SIG-M5 (cell line): ENCODE measurements at places on chromosomes 5 and 9.

GRCh38 chr9:16028548-16028947, 475.7 kb downstream of the CCDC171 start:
- no peak for DNase-seq

GRCh38 chr5:147690595-147690994, 91.9 kb downstream of the JAKMIP2 start:
- no peak for DNase-seq

GRCh38 chr5:72021651-72022357, 85.5 kb upstream of the MAP1B start:
- DNase-seq, result no peak

DNA sequence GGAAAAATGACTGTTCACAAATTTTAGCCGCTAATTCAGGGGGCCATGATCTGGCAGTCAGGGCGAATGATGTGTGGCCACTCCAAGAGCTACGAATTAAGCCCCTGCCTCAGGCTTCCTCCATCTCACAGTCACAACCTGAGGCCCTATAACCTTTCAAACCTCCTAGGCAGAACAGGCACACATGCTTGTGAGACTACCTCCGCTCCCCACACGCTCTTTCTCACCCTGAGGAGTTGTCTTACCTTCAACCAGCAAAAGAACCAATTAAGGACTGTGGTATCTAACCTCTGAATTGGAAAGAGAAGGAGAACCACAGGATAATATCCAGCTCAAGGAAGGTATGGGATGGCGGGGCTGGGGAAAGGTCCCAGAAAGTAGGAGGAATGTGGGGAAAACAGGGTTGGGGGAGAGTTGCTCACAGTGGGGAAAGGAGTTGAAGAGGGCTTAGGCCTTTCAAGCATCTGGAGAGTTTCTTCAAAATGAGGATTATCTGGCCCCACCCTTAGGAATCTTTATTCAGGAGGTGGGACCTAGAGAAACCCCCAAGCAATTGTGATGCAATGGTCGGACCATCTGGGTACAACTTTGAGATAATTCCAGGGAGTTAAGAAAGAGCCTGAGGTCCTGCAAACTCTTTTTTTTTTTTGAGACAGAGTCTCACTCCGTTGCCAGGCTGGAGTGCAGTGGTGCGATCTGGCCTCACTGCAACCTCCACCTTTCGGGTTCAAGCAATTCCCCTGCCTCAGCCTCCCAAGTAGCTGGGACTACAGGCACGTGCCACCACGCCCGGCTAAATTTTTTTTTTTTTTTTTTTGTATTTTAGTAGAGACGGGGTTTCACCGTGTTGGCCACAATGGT, 5.5 kb downstream of the PCDH1 start:
- DNase-seq, result no peak

DNA sequence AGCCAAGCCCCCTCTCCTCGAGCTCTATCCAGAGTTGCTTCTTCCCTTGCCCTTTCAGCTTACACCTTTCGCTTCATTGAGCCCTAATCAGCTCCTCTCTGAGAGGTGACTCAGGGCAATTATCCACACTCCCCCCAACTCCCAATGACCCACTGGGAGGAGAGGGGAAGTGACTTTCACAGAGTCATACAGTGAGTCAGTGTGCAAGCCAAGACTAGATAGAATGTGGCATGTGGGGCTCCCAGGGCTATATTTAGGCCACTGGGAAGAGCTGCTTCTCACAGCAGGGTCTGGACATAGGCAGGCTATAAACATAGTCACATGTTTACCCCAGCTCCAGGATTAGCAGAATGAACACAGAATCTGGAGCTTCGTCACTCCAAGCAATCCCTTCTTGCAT, 57.4 kb downstream of the NRG2 start:
- DNase-seq, result no peak

- peak; percentile 88 for DNase-seq
Observed at GRCh38 chr9:98045234-98046179, 11.0 kb upstream of the NANS start.

- DNase-seq, result no peak
Observed at GRCh38 chr5:172377856-172378255, 76.5 kb downstream of the SH3PXD2B start.

- no peak for DNase-seq
Observed at GRCh38 chr9:25449503-25449902, 228.7 kb downstream of the TUSC1 start.

DNA sequence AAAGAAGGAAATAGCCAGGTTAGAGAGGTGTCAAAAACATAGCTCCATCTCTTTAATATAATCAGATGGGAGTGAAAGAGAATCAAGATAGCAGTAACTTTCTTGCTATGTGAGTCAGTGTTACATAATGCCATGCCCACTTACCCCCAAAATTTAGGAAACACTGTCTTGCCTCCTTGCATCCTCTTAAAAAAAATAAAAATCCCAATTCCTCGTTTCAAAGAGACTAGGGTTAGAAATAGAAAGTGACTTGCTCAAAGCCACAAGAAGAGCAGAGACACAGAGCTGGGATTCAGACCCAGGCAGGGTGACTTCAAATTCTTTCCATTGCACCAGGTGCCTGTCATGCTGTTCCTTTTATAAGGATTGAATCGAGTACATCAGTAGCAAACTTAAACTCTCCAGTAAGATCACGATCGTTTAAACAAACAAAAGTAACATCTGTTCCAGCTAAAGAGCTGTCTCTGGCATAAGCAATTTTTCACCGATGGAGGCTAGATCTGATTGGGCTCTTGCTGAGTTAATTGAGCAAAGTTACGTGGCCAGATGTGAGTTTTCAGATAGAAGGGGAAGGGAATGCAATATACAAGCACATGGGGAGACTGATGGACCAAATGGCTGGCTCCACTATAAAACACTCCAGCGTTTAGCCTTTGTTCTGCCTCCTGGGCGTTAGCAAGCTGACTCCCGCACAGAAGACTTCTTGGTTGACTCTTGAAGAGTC, 176.9 kb downstream of the PALM2AKAP2 start:
- DNase-seq, result no peak

- DNase-seq, result no peak
Observed at GRCh38 chr5:178378527-178379484, 146.2 kb upstream of the PHYKPL start.

GRCh38 chr9:22119522-22120158, 110.5 kb upstream of the CDKN2B start:
- DNase-seq, result no peak

DNA sequence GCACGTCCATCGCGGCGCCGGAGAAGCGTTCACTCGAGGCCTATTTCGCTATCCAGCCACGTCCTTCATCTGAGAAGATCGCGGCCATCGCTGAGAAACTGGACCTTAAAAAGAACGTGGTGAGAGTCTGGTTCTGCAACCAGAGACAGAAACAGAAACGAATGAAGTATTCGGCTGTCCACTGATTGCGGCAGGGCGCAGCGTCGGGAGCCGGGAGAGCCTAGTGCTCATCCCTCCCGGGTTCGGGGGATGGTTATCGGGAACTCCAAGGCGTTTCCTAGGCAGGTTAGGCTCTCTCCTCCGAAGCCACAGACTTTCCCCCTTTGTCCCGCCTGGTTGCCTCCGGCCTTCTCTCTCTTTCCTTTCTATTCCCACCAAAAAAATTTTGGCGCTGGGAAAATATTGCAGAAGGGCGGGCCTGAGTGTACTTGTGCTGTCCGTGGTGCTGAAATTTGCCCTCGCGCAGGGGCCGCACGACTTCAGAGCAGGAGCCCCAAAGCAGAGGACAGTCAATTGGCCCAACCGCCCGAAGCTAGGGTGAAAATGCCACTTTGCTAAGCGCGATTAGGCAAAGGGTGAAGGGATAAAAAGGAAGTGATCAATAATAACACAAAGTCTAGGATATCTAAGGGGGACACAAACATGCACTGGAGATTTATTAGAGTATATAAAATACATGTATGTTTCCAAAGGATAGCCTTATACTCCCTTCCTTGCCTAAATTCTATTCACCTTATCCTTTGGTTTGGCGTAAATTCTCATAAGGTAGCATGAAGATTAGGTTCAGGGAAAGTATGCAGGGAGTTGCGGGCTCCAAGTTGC, 1.8 kb downstream of the POU4F3 start:
- no peak for DNase-seq

- DNase-seq, result no peak
Observed at GRCh38 chr9:7298123-7298522, 501.5 kb downstream of the DMAC1 start.

DNA sequence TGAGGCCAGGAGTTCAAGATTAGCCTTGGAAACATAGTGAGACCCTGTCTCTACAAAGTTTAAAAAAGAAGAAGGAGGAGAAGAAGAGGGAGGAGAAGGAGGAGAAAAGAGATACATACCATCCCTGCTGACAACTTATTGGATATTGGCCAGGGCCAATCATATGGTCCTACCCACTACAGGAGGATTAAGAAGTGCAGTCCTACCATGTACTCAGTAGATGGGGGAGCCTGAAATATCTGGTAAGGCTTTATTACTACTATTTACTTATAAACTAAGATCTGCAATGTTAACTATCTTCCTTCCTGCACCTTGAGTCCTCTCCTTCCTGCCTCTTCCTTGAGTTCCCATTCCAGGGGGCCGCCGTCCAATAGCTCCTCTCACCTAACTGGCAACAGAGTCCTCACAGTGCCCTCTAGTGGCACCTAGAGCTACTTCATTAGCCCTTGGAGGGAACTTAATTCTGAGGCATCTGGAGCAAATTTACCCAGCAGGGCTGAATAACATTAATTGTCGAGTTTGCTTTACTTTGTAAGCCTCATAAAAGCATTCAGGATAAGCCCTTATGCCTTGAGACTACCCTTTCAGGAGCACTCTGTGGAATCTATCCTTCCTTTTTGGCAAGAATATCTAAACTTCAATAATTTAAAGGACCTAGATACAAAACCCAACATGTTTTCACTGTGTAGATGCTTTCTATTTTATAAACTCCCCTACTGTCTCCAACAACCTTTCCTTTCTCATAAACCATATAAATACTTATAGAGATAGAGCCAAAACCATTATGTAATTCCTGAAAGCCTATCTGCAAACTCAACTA, 39.1 kb upstream of the RANBP6 start:
- DNase-seq, result no peak

DNA sequence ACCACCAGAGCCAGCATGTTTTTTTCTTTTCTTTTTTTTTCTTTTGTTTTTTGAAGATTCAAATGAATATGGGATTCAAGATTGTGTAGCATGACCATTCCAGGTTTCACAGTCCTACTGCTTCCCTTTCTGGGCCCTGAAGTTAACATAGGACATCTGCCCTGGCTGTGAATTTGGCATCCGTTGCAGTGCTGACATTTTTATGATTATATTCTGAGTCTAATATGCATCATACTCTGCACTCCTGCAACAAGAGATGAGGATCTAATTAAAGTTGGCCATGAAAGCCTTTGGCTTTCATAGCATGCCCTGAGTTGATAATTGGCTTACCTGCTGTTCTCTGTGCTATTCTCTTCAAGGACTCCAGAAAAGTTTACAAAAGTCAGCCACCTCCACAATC, 29.8 kb downstream of the C5orf22 start:
- no peak for DNase-seq

GRCh38 chr9:94084314-94084713, at the start of gene PTPDC1:
Gene PTPDC1, plus strand, starts transcription at chr9:94084464. Its CDS starts 67 bp downstream, at chr9:94084531.
- DNase-seq, result no peak

- DNase-seq, result peak; percentile 57
Observed at GRCh38 chr5:62578540-62578939, at the start of gene LRRC70. Gene LRRC70, plus strand, starts transcription at chr5:62578819. Its CDS starts 620 bp downstream, at chr5:62579439.

DNA sequence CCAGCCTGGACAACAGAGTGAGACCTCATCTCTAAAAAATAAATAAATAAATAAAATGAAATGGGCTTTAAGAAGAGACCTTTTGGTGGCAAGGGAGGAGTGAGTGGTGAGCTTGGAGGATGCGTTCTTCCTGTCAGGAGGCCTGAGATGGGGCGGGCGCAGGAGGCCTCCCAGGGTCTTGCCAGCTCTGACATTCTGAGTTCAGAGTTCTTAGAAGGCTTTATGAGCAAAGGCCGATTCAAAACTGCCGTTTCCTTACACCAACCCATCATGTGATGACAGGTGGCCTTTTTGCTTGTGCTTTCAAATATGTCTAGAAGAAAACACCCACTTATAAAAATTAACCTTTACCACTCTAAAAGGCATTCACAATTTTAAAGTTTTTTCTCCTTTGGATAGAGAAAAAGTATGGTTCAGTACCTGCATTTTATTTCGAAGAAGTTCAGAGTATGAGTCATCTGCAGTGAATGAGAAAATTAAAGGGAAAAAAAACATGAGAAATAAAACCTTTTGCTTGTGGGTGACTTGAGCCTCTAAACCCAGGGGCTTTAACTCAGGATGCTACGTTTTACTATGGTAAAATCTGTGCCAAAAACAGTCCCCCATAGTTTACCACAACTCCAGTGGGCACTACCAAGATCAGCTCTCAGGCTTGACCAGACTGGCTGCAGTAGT, 157.4 kb upstream of the OTULINL start:
- no peak for DNase-seq

DNA sequence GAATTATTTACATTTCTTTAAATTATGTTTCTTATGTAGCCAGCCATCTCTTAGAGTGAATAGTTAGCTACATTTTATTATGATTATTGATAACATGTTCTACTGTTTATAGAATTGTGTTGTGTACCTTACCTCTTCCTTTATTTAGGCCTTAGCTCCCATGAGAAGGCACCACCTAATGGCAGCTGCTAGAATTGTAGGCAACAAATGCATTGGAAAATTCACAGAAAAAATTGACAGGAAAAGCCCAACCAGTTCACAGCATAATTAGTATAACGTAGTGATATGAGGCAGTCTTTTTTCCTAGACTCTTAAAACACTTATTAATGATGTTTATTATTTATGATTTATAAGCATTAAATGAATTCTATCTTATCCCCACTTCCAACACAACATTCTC, 175.8 kb downstream of the WDR70 start:
- DNase-seq, result no peak

GRCh38 chr9:12723409-12724028, 30.3 kb downstream of the TYRP1 start:
- no peak for DNase-seq

GRCh38 chr5:109041317-109041716, 293.6 kb downstream of the FER start:
- no peak for DNase-seq

GRCh38 chr5:30894811-30895210, 298.7 kb upstream of the CDH6 start:
- no peak for DNase-seq

DNA sequence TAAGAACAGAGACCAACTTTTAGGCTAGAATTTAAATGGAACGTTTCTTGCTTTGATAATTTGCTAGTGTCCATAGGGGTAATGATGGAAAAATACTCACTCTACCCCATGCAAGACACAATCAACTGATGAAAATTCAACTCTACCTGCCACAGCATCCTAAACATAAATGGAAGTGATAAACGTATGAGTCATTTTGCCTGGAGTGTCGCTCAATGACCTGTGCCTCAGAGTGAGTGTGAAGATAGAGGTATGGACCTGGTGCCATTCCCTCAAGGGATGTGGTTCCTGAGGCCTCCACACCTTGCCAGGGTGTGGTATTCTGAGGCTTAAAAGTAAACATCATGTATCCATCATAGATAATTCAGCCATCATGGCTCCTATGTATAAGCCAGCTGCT, 14.0 kb downstream of the ARL14EPL start:
- no peak for DNase-seq

- no peak for DNase-seq
Observed at GRCh38 chr5:135441919-135442318, 5.2 kb downstream of the DCANP1 start.

DNA sequence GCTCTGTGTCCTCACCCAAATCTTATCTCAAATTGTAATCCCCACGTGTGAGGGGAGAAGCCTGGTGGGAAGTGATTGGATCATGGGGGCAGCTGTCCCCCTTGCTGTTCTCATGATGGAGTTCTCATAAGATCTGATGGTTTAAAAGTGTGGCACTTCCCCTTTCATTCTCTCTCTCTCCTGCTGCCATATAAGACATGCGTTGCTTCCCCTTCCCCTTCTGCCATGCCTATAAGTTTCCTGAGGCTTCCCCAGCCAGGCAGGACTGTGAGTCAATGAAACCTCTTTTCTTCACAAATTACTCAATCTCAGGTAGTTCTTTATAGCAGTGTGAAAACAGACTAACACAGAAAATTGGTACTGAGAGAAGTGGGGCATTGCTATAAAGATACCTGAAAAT, 107.7 kb downstream of the DMAC1 start:
- DNase-seq, result no peak
